ENCODE measurements at places on chromosomes 5 and 9.

DNA sequence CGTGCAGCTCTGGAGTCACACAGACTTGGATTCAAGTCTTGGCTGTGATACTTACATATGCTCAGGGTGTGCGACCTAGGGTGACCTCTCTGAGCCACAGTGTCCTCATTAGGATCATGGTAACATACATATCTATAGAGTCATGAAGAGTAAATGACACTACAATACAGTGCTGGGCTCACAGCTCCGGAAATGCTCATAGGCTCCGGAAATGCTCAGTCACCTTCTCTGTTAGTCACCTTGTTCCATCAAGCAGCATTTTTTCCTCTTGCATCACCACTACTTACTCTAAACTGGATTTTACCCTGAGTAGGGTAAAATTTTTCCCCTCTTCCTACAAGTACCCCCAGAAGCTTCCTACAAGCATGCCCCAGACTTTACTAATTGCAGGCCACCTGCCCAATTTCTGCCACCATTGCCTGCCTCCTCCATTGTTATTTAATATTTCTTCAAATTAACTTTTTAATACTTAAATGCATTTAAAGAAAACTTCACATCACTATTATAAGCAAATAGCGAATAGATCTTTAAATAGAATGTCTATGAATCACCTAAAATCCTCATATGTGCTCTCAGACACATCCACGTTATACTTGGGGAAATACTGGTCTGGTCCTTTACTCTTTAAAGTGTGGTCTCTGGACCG is 147.6 kb upstream of the SPRY4 start:
- peak; percentile 47 for DNase-seq

- no peak for DNase-seq
Measured at GRCh38 chr9:28212979-28213378, 639.7 kb upstream of the C9orf72 start.

- no peak for DNase-seq
Measured at GRCh38 chr5:136720674-136721073, 355.3 kb upstream of the TRPC7 start.

DNA sequence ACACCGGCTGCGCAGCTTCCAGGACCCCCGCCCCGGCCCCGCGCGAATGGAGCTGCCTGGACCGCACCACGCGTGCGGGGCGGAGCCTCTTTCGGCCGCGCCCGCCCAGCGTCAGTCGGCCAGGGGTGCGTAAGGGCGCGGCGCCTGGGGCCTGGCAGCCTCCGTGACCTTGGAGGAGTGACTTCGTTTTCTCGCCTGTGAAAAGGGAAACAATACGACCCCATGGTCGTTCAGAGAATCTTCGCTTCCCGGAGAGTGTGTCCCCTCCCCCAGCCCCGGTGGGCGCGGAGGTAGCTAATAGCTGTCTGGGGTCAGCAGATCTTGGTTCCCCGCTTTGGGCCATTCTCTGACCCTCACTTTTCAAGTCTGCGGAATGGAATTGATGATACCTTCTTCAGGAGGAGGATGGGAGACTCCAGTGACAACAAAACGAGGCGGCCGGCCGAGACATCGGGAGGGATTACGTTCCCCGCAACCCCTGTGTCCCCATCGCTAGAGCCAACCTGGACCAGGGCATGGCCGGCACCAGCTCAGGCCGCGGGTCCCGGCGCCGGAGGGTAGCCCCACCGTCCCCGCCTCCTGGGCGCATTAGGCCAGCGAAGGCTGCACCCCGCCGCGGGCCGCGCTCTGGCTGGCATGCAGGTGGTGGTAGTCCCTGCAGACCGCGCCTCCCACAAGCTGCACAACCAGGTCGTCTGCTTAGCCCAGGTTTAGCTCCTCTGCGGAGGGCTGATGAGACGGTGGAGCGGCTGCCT is 5.5 kb upstream of the CDHR2 start:
- no peak for DNase-seq

DNA sequence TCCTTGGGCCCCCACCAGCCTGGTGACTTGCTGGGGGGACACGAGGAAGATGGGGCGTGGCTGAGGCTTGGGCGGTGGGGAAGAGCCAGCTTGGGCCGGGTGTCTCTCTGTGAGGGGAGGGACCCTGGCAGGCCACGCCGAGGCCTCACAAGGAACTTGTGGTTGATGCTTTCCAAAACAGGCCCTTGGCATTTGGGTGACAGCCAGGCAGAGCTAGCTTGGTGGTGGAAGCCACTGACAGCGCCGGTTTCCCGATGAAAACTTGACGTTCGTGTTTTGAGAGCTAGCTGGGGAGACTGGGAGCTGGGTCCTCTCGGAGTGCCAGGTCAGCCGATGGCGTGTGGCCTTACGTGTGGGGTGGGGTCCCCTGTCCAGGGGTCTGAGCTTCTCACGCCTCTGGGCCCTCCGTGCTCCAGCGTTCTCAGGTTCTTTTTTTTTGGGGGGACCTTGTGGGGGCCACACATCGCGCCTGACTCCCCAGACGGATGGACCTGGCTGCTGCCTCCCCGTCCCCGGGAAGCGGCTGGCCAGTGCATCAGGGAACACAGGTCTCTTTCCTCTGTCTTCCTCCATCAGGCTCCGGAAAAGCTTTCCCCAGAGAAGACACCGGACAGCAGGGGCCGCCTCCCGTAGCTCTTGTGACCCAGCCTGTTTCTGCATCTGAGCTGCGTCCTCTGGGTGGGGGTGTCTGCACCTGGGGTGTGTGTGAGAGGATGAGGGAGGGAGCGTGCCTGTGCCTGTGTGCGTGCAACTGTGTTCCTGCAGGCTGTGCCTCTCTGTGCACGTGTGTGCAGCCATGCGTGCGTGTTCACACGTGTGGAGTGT is 129.3 kb upstream of the LPCAT1 start:
- DNase-seq: no peak

GRCh38 chr5:181246276-181247049 is 2.8 kb upstream of the RACK1 start:
- peak; percentile 66 for DNase-seq

DNA sequence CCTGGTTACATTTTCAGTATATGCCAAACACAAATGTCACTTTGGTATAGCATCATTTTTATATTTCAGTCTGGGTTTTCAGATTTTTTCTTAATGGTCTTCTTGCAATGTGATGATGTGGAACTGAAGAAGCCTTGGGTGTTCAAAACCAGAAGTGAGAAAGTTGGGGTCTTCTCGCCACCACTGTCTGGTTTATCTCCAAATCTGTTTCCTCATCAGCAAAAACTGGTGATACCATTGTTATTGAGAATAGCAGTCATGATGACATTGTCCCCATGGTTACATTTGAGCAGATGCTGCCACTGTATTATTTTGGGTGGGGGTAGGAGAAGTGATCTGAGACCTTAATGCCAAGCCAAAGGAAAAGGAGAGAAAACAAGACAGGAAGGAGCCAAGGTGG is 85.9 kb upstream of the MAP3K1 start:
- no peak for DNase-seq

GRCh38 chr9:111076042-111076441 is 37.8 kb upstream of the LPAR1 start:
- no peak for DNase-seq

DNA sequence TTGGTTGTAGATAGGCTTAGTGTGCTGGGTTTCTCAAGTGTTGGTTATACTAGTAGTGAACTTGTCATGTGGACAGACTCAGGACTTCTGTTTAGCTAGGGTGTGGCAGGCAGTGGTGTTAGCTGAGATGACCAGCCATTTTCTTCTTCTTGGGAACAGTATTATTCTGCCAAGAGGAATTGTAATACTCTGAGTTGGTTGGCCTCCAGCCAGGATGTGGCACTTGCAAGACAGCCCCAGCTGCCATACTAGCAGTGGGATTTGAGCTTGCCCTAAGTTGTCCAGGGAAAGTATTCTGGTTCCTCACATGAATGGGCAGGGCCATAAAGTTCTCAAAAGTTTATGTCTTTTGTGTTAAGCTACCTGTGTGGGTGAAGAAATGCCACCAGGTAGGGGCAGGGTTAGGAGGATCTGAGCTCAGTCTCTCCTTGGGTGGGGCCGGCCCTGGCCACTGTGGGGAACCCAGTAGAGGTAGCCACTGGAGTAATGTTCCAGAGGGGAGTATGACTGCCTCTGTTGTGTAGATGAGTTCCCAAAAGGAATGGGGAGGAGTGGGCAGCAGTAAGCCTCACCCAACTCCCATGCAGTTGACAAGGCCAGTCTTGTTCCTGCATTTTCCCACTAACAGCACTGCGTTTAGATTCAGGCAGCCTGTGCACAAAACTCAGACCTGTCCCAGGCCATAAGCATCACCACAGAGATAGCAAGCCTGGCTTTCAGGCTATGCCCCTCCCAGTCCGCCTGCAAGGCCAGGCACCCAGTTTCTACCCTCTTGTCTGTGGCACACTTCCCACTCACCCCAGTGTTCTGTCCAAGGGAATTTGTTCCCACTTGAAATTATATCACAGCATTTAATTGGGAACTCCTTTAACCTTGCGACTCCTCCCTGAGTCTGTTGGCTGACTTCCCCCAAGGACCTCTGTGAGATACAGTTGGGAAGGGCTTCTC is 250.7 kb downstream of the ANXA1 start:
- no peak for DNase-seq

DNA sequence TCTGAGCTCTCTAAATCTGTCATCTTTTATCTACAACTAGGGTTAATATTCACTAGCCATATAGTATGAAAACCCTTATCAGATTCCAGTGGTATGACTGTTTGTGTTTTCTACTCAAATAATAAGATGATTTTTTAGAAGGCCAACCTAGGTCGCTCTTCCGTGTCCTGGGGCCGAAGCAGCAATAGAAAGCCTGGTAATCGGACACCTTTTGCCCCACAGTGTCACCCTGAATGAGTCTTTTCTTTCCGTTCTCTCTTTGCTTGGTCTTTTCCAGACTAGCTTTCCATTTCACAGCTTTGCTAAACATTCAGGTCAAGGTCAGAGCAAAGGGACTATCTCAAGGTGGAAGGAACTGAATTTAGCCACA is 243.3 kb upstream of the ANKRD55 start:
- DNase-seq: no peak

DNA sequence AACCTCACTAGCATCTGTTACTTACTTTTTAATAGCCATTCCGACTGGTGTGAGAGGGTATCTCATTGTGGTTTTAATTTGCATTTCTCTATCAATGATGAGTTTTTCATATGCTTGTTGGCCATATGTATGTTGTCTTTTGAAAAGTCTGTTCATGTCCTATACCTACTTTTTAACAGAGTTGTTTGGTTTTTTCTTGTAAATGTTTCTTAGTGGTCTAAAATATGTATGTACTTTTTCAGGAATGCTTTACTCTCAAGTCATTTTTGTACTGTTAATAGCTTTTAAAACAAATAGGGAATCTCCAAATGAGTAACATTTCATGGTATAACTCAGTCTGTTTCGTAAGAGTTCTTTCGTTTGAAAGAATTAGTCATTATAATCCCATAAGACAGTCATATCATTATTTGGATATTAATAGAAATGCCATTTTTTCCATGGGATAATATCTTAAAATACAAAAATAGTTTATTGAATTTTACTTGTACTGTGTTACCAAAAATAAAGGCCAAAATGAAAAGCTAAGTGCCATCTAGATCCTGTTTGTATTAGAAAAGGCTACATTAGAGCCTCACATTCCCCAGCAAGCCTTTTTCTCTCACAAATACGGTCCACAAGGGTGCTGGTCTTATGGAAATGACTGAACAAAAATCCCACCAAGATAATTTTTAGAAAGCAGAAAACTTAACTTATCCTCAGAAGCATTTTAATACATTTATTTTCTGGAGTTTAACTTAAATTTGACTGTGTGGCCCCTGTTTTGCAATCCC is 247.7 kb downstream of the PJA2 start:
- DNase-seq: no peak

DNA sequence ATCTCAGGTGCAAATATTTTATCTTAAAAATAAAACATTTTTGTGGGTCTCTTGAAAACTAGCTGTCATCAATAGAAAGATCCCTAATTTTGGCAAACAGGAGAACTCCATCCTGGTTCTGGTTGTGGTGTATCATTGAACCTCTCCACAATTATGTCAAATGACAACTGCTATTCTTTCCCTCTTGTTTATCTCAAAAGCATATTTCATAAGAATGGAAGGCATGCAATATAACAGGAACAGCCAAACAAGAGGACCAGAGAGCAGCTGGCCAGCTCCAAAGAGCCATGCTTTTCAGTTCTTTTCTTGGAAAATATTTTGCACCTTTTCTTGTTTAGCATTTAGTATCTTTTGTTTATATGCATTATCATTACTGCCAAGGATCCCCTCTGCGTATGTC is 125.4 kb downstream of the ADAMTS6 start:
- DNase-seq: no peak

- DNase-seq: no peak
Measured at GRCh38 chr9:35285731-35286130, 123.9 kb downstream of the UNC13B start.

DNA sequence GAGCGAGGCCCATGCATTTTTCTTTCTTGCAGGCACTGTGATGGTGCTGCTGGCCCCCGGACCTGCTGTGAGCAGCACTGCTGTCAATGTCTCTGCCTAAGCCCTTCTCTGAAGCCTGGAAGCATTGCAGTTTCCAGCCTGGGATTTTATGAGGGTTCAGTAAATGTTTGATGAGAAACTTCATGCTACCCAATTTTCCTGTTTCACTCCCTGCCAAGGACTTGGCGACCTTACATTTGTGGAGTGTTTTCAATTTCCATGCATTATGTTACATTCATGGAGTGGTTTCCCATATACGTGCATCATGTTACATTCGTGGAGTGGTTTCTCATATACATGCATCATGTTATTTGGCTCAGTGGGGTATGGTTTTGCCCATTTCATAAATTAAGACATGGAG is 90.7 kb upstream of the PTCH1 start:
- DNase-seq: no peak

GRCh38 chr9:91066856-91067255 is 265.2 kb downstream of the SYK start:
- no peak for DNase-seq

- DNase-seq: no peak
Measured at GRCh38 chr9:38010918-38011704, 57.9 kb downstream of the SHB start.

GRCh38 chr9:129665389-129665775 is at the start of gene PRRX2:
Gene PRRX2 (plus strand): TSS chr9:129665647. CDS start chr9:129665868, 221 bp downstream.
- no peak for DNase-seq

DNA sequence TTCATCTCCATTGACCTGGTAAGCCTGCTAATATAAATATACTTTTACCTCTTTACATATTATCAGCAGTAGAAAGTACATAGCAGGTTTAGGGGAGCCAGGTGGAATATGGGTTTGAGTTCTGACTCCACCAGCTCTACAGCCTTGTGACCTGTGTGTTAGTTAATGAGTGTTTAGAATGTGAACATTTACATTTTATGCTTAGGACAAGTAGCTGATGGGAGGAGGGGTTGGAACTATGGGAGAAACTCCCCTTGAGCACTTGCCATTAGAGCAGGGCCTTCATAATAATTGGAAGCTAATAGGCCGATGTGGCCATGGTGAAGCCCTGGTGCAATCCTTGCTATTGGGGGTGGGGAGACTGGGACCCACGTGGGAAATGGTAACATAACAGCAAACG is 148.3 kb upstream of the NTRK2 start:
- no peak for DNase-seq

DNA sequence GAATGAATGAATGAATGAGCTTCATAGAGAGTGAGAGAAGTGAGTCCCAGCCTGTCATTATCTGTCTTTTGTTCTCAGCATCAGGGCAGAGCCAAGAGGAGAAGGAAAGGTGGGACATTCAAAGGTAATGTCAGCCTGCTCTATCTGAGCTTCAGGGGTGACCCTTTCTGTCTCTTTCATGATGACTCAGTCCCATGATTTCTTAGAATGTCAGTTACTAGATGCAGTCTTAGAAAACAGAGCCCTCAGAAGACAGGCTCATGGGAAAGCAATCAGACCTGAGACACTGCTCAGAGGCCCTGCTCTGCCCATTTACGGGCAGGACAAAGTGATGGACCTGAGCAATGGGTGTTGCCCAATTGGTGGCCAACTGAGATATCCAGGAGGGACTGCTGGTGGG is 1.1 kb downstream of the SPATA31D1 start:
- no peak for DNase-seq

GRCh38 chr5:76622076-76622475 is 1.1 kb downstream of the F2RL2 start:
- DNase-seq: no peak
